CD4-positive, CD25-positive, alpha-beta regulatory T cell (primary cell): ENCODE measurements at places on chromosomes 11 and 22. TPM values are rescaled to one million over a fixed set of nuclear protein-coding genes. Genes with fewer than 3 reads are reported as not detected.
A peak's percentile ranks its signal among the peaks of the same experiment; 100 is the strongest.

DNA sequence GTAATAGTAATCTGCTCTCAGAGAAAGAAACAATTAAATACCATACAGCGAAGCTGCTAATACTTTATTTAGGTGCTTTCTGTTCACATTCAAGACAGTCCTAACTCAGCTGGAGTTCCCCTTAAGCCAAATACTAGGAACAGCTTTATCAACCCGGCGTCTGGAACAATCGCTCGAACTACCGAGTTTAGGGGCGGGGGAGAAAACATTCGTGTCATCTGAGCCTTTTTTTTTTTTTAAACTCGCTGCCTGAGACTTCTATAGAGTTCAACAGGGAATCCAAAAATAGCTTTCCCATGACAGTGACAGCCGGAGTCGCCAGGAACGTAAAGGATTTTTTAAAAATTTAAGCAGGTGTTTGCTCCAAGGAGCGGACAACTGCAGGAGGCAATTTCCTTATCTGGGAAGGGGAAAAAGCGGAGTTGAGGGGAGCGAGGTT, 852 bp downstream of the TRAF6 start:
- H3K27ac ChIP-seq = peak overlapping the region; percentile 73
- peaks cover 2% of the 10 kb centered on the region for H3K27me3 ChIP-seq
- DNase-seq = peak; percentile 30
- H3K4me3 ChIP-seq = peak overlapping the region; percentile 89
- peaks cover 25% of the 10 kb centered on the region for H3K4me1 ChIP-seq

DNA sequence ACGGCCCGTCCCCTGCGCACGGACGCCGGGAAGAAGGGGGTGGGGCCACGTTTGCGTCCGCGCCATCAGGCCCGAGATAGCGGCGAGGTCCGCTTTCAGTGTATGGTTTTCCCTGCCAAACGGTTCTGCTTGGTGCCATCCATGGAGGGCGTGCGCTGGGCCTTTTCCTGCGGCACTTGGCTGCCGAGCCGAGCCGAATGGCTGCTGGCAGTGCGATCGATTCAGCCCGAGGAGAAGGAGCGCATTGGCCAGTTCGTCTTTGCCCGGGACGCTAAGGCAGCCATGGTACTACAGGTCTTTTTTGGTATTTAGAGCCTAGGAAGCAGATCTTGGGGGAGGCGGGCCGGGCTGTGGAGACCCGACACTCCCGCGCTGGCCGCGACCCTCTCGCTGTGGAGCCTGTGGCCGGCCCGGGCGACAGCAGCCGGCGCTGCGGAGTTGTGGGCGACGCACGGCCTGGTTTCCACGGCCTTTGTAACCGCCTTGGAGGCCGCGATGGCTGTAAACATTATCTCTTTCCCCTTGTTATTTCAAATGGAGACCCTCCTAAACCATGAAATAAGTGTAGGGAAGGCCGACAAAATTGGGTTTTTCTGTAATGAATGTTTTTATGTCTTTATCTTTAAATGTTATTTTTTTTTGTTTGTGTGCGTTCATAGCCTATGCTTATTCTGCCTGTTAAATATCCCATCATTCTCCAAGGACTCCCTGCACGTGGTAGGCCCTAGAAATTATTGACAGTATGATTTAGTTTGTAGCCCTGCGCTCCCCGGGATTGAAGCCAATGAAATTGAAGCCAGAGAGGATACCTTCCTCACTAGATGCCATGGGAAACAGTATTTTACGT, at the start of gene AASDHPPT:
Gene AASDHPPT, plus strand, starts transcription at position 54 of the 847 bp plus-strand sequence. Its CDS starts 49 bp downstream, at position 103.
- DNase-seq = no peak
- H3K27me3 ChIP-seq = no peaks in the 10 kb centered on the region
- H3K4me3 ChIP-seq = peak within 1 kb of the TSS; percentile 96
- H3K36me3 ChIP-seq = peaks cover 22% of the 10 kb centered on the region
- peaks cover 47% of the 10 kb centered on the region for H3K4me1 ChIP-seq

CYP2D6 gene
- total RNA-seq = 9.0 TPM

- no peak overlapping the region for H3K4me3 ChIP-seq
- no peak for DNase-seq
- no peaks in the 10 kb centered on the region for H3K36me3 ChIP-seq
- no peaks in the 10 kb centered on the region for H3K27me3 ChIP-seq
Measured at GRCh38 chr11:130727157-130728119, 188.8 kb downstream of the SNX19 start.

DNA sequence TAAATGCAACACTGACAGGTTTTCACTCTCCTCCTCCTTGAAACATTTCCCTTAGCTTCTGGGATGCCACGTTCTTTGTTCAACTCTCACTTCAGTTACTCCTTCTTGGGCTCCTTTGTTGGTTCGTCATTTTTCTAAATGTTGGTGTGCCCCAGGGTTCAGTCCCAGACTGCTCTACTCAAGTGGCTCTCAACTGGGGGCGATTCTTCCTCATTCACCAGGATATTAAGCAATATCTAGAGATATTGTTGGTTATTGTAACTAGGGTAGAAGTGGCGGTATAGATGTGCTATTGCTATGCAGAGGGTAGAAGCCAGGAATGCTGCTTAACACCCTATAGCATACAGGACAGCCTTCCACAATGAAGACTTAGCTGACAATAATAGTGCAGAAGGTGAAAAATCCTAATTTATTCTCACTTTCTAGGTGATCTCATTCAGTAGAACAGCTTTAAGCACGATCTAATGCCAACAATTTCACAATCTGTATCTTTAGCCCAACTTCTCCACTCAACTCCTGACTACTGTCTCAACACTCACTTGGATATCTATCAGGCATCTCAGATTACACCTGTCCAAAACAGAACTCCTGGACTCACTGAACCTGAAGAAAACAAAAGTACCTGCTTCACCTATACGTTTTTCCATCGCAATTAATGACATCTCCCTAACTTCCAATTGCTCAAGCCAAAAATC, 4.6 kb downstream of the NUP160 start:
- H3K27ac ChIP-seq = no peak overlapping the region
- H3K4me1 ChIP-seq = peaks cover 15% of the 10 kb centered on the region
- peaks cover 66% of the 10 kb centered on the region for H3K36me3 ChIP-seq
- H3K27me3 ChIP-seq = no peaks in the 10 kb centered on the region
- H3K4me3 ChIP-seq = no peak overlapping the region

GRCh38 chr22:20238536-20238900, 29.6 kb downstream of the RTN4R start:
- no peaks in the 10 kb centered on the region for H3K36me3 ChIP-seq
- H3K4me3 ChIP-seq = no peak overlapping the region
- peak; percentile 46 for DNase-seq
- no peaks in the 10 kb centered on the region for H3K27me3 ChIP-seq

- H3K27ac ChIP-seq = no peak within 1 kb of the TSS
- no peak for DNase-seq
- H3K27me3 ChIP-seq = peaks cover 19% of the 10 kb centered on the region
- no peak within 1 kb of the TSS for H3K4me3 ChIP-seq
Measured at GRCh38 chr11:46277622-46278386, at the start of gene CREB3L1. Gene CREB3L1 (plus strand): TSS chr11:46277662. CDS start chr11:46278112, 450 bp downstream.

DNA sequence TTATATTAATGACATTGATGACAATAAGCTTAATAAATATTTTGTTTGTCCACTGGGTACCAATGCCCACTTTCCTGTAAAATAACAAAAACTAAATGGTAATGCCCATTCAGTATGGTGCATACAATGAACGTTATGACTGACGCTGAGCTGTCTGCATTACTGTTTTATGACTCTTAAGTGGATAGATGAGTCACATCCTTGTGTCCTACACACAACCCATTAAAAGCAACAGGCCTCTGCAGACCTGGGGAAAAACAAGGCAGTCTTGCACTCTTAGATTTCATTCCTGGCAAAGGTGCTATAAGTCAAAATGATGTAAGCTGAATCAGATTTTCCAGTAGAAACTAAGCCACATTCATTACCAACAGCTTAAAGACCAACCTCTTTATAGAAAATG, 176.3 kb upstream of the TMEM45B start:
- H3K36me3 ChIP-seq = no peaks in the 10 kb centered on the region
- H3K27me3 ChIP-seq = no peaks in the 10 kb centered on the region
- peak; percentile 35 for DNase-seq
- no peak overlapping the region for H3K27ac ChIP-seq
- no peaks in the 10 kb centered on the region for H3K4me1 ChIP-seq
- no peak overlapping the region for H3K4me3 ChIP-seq

CAPRIN1 gene
- 132 TPM for total RNA-seq

- no peak overlapping the region for H3K27ac ChIP-seq
- no peaks in the 10 kb centered on the region for H3K27me3 ChIP-seq
- no peak overlapping the region for H3K4me3 ChIP-seq
Measured at GRCh38 chr11:35049859-35050531, 89.0 kb upstream of the CD44 start.

NUP160 gene
- 43.0 TPM for total RNA-seq

OR8D4 gene
- not detected for total RNA-seq

- no peaks in the 10 kb centered on the region for H3K4me1 ChIP-seq
- H3K27me3 ChIP-seq = no peaks in the 10 kb centered on the region
- DNase-seq = peak; percentile 2
- no peak overlapping the region for H3K4me3 ChIP-seq
- H3K36me3 ChIP-seq = no peaks in the 10 kb centered on the region
- H3K27ac ChIP-seq = no peak overlapping the region
Measured at GRCh38 chr11:22304337-22304961, 33.7 kb upstream of the SLC17A6 start.

DNA sequence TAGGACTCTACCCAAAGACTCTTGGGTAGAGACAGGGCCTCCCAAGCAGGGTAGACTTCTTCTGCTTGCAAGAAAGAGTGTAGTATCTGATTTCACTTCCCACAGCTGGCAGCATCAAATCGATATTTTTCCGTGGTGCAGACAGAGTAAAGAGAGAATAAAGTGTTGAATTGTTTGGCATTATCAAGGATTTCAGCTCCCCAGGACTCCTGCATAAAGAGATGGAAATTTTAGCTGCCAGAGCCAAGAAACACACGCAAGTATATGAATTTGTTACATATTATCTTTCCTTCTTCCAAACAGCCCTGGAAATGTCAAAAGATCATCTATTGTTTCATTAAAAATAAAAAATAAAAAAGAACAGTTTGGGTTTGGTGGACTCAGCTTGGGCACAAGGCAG, 136.8 kb downstream of the PKNOX2 start:
- no peaks in the 10 kb centered on the region for H3K27me3 ChIP-seq
- no peaks in the 10 kb centered on the region for H3K36me3 ChIP-seq
- no peaks in the 10 kb centered on the region for H3K4me1 ChIP-seq
- no peak for DNase-seq
